ENCODE measurements at places on chromosomes 11 and 22.

DNA sequence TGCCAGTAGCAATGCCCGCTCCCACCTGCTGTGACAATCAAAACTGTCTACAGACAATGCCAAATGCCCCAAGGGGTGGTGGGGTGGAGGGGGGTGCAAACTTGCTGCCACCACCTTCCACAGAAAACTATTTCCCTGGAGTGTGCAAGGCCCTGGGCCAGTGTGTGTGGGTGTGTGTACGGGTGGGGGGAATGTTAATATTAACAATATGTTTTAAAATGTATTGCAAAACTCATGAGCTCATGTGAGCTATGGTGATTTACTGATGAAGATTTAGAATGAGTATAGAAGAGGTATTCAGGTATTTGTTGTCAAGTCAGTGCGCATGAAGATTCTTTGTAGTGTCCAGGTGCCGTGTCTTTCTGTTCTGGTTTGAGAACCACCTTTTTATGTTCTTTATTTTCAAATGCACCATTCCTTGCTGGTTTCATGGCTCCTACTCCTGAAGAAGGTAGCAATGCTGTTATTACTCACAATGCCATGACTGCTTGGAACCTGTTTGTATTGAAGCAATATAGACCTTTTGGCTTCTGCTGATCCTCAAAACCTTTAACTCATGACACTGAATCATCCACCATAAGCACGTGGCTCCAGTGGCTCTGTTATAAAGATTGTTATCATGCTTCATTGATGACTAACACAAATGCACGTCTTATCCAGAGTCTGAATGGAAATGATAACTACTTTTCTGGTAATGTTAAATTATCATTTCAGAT is 29.9 kb upstream of the AQP11 start:
- no peak for DNase-seq

DNA sequence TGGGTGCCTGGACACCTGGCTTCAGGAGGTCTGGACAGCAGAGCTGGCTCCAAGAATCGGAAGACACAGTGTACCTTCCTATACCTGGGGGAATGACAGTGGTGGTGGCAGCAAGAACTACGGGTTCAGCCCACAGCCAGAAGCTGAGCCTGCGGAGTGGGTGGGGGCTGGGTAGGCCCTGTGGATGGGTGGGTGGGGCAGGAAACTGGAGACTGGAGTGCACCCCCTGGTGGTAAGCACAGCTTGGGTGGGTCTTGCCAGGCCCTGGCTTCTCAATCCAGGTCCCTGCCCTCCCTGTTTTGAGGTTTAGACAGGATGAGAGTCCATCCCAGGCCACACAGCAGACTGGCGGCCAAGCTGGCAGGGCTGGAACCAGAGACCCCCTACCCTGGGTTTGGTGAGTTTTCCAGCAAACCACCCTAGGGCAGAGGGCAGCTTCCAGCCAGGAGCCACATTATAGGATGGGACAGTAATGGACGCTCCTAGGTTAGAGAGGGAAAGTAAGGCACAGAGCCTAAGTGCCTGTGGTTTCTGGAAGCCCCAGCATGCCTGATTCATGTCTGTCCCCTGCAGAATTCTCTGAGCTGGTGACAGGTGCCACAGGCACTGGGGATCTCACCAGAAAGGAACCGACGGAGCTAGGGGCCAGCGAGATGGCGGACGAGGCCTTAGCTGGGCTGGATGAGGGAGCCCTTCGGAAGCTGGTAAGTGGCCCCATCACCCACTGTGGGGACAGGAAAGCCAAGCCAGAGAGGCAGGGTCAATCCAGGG is 1.7 kb downstream of the SMTN start:
- DNase-seq: no peak

DNA sequence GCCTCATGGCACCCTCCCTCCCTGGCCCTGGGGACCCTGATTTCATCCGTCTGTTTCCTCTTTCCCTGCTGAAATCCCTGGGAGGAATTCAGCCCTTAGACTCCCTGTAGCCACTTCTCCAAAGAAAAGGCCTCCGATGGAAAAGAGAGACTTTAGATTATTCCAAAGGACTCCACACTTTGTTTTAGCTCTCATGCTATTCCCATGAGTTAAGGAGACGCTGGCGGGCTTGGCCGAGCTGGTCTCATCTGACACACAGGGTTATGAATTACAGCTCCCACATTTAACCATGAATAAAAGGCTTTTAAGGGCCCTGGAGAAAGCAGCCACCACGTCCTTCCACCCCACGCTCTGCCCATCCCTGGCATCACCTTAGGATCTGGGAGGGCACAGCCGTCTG is 57.0 kb downstream of the ANO1 start:
- no peak for DNase-seq

DNA sequence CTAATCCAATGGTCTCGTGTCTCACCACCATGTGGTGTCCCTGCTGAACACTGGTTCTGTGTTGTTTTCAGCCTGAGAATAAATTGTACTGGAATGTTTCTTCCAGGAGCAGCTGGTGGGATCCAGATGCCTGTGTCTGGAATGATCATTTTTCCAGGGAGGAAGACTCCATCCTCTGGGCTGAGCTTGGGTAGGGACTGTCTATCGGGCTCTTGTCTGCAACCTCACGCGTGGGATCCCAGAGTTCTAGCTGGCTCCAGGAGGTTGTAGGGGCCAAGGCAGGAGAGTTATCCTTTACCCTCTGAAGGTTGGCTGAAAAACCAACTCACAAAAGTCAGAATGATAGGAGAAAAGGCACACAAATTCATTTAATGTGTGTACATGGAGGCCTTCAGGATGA is 144.1 kb upstream of the B3GAT1 start:
- no peak for DNase-seq

GRCh38 chr11:72257570-72257969 is 13.6 kb upstream of the PHOX2A start:
- no peak for DNase-seq

DNA sequence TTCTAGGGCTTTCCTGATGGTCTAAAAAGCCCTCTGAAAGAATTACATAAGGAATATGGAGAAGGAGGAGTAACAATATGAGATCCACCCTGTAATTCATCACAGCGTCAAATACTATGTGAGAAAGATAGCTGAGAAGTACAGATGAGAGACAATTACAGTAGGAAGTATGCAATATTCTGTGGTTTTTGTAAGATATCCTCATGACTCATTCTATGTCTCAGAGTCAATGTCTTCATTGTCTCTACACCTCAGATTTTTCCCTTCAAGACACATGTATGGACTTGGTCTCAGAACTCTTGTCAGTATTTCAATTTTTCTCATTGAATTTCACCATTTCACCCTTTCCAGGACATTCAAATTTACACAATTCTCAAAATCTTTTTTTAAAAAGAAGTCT is 343.3 kb upstream of the CTSC start:
- DNase-seq: no peak

DNA sequence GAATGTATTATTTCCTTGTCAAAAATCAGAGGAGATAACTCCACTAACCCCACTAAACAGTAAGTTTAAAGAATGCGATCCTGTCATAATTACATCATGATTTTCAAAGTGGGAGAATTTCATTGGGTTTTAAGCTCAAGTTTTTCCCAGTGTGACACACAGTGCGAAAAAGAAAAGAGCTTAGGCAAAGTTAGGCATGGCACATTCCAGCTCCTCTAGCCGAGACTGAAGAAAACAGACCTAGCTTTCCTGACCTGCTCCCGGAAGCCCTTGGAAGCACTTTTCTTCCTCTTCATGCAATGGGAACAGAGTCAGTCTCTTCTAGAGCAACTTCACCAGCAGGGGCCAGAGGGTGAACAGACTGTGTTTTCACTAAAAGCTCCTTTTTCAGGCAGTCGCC is 76.6 kb upstream of the AKIP1 start:
- DNase-seq: no peak

DNA sequence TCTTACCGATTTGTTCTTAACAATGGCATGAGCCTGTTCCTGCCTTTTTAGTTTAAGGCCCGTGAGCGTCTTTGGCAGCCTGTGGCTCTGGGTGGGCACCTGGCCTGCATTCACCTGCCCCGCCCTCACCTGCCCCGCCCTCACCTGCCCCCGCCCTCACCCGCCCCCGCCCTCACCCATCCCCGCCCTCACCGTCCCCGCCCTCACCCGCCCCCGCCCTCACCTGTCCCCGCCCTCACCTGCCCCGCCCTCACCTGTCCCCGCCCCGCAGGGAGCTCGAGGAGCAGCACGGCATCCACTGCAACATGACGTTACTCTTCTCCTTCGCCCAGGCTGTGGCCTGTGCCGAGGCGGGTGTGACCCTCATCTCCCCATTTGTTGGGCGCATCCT is 14.2 kb downstream of the GATD1 start:
- DNase-seq: no peak

DNA sequence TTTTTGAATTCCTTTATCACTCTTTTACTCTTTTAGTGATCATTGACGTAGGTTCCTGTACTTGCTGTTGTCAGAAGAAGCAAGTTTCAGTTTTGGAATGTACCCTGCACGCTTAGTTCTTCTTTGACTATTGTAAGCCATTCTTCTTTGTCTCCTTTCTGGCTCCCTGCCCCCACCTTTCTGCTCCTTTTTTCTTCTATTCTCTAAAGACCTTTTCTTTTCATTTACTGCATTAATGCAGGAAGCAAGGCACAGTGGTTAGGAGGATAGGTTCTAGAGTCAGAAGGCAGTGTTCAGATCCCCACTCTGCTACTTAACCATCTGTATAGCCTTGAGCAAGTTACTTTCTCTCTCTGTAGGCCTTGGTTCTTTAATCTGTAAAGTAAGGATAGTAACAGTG is 33.7 kb upstream of the RAG2 start:
- no peak for DNase-seq

DNA sequence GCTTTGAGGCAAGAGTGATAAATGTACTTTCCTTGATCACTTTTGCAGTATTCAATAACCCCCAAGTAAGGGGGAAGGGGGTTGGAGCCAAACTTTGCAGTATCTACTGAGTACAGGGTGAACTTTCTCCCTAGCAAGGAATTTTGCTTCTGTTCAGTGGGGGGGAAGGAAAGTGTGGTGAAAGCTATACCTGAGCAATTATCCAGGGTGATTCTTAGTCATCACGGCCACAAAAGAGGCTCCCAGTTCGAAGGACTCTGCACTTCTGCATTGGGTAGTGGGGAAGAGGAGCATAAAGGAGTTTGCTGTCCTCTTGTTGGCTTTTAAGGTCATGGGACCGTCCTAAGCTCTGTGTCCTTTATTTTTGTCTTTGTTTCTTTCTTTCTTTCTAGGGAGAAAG is 346.5 kb upstream of the SYN3 start:
- DNase-seq: no peak

- no peak for DNase-seq
These were observed 30.9 kb downstream of the POU2AF1 start for GRCh38 chr11:111348147-111348546.

DNA sequence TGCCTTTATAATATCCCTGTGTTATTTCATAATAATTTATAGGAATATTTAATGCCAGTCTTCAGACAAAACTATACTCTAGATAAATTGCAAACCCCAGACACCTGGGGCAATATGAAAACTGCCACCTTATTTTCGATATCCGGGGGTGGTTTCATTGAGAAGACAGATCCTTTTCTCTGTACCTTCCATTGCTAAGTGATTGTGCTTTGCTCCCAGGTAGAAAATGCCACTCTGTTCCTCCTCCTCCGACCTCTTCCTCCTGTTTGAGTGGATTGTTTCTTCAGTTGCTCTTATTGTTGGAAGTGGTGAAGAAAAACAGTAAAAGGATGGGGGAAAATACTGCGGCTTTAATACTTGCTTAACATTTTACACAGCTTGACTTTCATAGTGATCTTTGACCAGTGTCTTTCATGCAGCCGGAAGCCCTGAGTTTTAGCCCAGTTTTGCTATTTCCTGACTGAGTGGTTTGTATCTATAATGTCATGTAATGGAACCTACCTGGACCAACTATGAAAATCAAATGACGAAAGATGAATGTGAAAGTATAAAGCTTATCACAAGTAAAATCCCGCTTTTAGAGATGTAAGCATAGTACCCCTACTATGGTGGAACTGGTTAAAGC is 5.6 kb upstream of the GRIK4 start:
- DNase-seq: no peak

- DNase-seq: no peak
These were observed 8.5 kb downstream of the DCHS1 start for GRCh38 chr11:6646918-6647679.

GRCh38 chr22:33382436-33382835 is 324.3 kb upstream of the SYN3 start:
- DNase-seq: no peak

DNA sequence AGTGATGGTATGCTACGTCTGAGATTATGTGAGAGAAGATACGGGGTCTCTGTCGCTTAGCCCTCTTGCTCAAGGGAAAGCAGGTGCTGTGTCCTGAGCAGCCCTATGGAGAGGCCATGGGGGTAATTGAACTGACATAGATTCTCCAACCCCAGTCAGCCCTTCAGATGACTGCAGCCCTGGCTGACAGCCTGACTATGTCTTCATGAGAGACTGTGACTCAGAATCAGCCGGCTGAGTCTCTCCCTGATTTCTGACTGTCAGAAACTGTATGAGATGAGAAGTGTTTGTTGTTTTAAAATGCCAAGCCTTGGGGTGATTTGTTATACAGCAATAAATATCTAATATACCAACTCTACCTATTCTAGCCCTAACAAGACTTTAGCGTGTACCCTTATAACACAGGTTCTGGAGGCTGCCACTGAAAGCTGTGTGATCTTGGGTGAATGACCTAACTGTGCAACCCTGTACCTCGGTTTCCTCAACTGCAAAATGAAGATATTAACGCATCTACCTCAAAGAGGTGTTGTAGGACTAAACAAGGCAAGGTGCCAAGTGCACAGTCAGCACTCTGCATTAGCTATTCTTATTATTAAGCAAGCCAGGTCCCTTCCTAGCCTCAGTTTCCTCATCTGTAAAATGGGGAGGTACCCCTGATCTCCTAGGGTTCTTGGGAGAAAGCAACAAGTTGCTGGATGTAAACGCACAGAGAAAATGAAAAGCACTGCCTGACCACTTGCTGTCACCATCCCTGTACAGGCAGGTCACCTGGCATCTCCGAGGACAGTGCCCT is 24.9 kb downstream of the SLC43A1 start:
- DNase-seq: no peak

DNA sequence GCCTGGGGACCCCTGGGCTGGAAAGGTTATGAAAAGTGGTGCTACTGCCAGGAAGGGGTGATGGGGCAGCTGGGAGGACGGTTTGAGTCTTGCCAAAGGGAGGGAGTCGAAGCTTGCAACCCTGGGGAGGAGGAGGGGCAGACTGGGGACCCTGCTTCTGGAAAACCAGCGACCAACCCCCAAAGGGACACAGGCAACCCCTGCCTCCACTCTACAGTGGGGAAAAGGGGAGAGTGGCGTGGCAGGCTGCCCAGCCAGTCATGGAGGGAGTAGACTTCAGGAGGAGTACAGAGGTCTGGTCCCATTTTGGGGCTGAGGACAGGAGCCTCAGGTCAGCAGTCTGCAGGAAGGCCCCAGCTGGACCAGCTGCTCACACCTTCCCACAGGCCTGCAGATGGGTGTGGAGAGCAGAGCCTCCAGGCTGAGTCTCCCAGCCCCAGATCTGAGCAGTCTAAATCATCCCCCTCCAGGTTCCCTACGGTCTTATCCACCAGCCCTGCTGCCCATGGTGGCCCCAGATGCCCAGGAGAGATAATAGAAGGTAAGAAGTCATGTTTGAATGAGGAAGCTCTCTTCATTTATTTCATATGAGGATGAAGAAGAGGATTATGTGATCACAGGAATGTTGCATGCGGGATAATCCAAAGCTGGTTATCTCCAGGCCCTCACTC is 3.3 kb downstream of the DDT start:
- DNase-seq: no peak

GRCh38 chr11:131809203-131809918 is 438.9 kb downstream of the NTM start:
- no peak for DNase-seq
